ENCODE measurements at places on chromosomes 3 and 15.

- no peak for DNase-seq
These were observed 28.6 kb upstream of the SRGAP3 start for GRCh38 chr3:9278085-9278484.

- peak; percentile 84 for DNase-seq
These were observed 36.7 kb upstream of the SLC7A14 start for GRCh38 chr3:170622369-170623159.

- peak; percentile 79 for DNase-seq
These were observed 80.6 kb downstream of the LSM3 start for GRCh38 chr3:14258906-14259904.

GRCh38 chr3:4231041-4231440 lies 72.1 kb upstream of the SETMAR start:
- DNase-seq: no peak

DNA sequence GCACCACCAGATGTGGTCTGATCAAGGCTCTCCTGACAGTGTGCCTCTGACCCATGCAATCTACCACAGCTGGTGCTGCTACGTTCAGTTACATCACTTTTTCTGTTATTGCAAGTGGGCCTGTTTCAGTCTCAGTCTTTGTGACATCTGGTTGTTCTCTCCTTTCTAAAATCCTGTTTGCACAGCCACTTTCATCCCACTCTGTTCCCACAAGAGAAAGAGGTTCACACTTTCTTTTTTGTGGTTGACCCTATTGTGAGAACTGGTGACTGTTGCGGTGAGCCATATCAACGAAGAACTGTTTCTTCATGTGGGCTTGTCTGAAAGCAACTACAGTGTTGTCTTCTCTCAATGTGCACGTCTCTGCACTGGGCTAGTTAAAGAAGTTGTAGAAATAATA lies 342.8 kb upstream of the ARPP21 start:
- no peak for DNase-seq

DNA sequence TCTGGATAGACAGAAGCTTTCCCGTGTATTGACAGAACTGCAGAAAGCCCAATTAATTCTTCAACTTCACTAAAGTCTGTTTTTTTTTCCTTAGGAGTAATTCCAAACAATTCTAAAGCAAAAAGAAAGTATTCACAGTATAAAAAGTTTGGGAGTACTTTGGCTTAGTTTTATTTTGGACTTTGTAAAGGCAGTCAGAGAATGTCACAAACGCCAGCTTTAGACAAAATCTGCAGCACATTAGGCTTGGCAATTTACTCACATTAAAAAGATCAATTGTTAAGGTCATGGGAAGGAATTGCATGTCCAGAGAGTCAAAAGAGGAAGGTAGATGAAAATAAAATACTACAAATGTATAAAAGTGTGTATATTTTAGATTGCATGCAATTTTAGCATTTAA lies 47.5 kb upstream of the GBE1 start:
- DNase-seq: no peak

DNA sequence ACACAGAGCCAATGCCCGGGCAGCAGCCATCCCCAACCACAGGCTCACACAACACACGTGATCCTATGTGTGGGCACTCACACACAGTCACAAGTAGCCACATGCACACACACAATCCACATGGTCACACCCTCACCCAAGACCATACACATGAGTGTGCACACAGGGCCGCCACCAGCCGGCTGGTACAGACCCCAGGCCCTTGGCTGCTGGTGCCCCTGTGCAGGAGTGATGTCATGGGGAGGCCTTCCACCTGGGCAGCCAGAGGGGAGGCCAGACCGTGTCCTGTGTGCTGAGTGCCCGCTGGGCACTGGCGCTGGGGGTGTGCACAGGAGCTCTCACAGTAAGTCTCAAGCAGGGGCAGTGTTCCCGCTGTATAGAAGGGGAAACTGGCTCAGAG lies 36.9 kb downstream of the DNAJB8 start:
- DNase-seq: no peak

- DNase-seq: peak; percentile 68
These were observed 74.9 kb downstream of the TIPARP start for GRCh38 chr3:156749244-156749643.

GRCh38 chr3:29694331-29694730 lies 413.5 kb downstream of the RBMS3 start:
- peak; percentile 45 for DNase-seq

- DNase-seq: no peak
These were observed 560.1 kb downstream of the MCTP2 start for GRCh38 chr15:94791510-94791909.

GRCh38 chr15:93831641-93832040 lies 399.7 kb upstream of the MCTP2 start:
- no peak for DNase-seq

- DNase-seq: no peak
These were observed 98.1 kb upstream of the ARHGEF3 start for GRCh38 chr3:56899851-56900250.

GRCh38 chr3:85387913-85388505 lies 429.2 kb downstream of the CADM2 start:
- DNase-seq: no peak

DNA sequence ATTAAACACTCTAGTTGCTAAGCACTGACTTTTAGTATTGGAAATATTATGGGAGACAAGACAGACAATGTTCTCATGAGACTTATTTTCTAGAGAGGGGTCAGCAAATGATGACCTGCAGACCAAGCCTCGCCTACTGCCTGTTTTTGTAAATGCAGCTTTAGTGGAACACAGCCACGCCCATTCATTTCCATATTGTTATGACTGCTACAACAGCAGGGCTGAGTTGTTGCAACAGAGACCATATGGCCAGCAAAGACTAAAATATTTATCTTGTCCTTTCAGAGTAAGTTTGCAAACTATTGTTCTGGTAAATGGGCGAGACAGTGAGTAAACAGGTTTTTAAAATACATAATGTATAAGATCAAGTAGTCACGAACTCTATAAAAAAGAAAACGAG lies 570.2 kb downstream of the NTRK3 start:
- no peak for DNase-seq

- DNase-seq: no peak
These were observed 110.0 kb upstream of the NAALADL2 start for GRCh38 chr3:174749143-174749542.

GRCh38 chr3:187112934-187113793 lies 26.1 kb downstream of the RPL39L start:
- no peak for DNase-seq

DNA sequence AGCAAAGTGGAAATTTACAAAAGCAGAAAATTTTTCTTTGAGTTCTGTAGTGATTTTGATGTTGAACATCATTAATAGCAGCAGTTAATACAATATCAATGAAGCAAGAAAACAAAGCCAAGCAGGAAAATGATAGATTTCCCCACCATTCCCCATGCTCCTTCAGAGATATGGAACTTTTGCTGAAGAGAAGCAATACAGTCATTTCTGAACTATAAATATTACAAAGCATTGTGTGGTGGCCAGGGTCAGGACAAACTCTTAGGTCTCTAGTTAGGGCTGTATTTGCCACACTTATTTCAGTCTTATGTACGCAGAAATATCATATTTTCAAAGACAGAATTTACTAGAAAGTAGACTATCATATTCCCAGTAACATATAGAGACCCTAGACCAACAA lies 88.8 kb upstream of the P3H2 start:
- no peak for DNase-seq

- DNase-seq: no peak
These were observed 29.1 kb upstream of the PDZRN3 start for GRCh38 chr3:73653877-73654276.

GRCh38 chr3:169764882-169765612 lies at the start of gene TERC:
TSS of gene TERC (minus strand) at chr3:169765060.
- peak; percentile 97 for DNase-seq

DNA sequence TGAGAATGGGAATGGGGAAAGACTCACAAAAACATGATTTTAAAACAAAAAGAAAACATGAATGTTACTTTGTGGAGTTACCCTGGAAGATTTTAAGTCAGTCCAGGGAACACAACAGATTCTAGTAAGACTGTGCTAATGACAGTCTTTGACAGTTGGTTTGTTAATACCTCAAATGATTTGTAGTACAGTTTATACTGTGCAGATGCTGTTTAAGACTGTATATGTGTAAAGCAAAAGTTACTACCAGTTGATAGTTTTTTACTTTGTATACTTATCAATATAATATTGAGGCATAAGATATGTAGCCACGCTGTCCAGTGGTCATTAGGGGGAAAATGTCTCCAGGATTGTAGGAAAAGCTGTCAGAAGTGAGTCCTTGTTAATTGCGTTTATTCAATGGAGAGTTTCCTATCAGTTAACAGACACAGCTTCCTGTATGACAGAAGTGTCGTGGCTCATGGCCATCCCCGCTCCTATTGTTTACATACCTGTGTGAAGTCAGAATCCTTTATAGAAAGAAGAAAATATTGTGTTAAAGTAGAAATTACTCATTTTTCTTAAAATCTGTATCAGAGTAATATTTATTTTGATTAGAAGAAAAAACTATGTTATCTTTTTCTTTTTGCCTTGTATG lies 36.0 kb downstream of the NKIRAS1 start:
- DNase-seq: no peak

- no peak for DNase-seq
These were observed 2.9 kb upstream of the JAGN1 start for GRCh38 chr3:9887480-9887879.

DNA sequence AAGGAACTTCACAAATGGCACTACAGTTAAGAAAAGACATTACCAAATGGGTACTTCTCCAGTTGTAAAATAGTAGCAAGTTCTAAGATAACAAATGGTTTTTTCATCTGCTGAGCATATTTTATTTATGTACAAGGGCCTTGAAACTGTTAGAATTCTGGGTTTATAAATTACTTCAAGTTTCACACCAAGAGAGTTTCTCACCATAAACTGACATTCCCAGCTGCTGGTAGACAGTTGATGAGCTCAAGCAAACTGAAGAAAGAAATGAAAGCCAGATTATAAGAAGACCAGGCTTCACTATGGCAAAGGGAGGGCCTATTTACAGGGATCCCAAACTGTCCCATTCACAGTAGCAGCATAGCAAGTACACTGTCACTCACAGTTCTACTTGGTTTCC lies 99.8 kb downstream of the DHX30 start:
- no peak for DNase-seq

DNA sequence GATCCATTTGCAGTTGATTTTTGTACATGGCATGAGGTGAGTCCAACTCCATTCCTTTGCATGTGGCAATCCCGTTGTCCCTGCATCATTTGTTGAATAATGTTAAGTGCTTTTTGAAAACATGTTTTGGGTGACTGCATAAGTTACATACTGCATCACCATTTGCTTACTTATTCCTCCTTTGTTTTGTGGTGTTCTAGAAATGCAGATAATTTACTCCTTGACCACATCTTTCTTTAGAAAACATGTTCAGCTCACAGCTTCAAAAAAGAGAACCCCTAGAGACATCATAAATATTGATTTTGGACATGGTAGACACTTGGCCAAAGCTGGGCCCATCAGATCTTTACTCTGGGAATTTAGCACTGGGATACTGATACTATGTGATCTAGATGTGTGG lies 135.3 kb upstream of the DAZL start:
- no peak for DNase-seq

DNA sequence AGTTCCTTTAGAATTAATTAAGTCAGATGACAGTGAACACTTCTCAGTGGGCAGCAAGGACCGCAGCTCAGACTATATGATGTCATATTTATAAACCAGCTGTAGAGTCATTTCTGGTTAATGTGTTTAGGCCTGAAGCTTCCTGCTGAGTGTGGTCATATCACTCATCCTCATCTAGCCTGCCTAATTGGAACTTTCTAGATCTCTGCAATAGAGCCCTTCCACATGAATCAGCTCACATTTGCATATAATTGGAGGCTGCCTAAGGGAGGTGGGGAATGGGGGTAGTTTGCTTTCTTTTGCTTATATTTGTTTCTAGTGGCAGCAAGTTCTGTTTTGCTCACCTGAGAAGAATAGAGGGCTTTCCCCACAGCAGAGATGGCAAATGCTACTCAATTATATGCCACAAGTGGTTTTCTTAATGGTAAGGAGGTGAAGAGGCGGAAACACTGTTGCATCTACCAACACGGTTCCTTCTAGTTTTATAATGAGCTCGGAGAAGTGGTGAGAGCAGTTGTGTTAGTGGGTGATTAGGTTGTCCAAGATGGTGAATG lies 148.1 kb downstream of the KLHL25 start:
- peak; percentile 17 for DNase-seq

GRCh38 chr3:159170436-159171003 lies 368.7 kb downstream of the MFSD1 start:
- no peak for DNase-seq

GRCh38 chr3:53493595-53493962 lies 832 bp upstream of the CACNA1D start:
- DNase-seq: no peak

GRCh38 chr3:25349095-25349494 lies 79.0 kb upstream of the RARB start:
- no peak for DNase-seq

DNA sequence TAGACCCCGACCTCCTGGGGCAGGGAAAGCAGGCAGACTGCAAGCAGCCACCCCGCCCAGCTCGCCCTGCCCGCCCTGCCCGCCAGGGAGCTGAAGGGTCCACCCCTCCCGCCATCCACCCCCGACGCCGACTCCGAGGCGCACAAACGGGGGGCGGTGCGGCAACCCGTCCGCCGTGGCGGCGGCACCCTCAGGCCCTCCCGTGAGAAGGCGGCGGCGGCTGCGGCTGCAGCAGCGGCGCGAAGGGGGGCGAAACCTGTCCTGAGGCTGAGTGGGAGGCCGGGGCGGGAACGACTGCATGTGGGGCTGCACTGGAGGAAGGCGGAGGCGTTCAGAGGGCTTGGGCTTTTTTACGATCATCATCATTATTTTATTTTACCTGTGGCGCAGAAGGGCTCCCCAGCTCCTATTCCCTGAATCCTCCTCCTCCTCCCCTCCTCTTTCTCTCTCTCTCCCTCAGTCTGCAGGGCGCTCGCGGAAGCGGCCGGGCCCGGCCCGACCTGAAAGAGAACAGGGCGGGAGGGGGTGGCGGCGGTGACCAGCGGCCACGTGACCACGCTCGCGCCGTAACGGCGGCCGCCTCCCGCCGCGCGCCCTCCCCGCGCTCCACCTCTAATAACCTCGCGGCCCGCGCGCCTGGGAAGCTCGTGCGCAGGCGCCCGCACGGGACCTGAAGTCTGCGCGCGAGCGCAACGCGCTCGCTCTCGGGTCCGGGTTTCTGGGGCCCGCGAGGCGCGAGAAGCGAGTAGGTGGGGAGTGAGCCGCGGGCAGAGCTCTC lies at the start of gene TBC1D5:
TBC1D5 (minus strand) TSS at position 530 of the 778 bp plus-strand sequence. CDS start 234,061 bp downstream, outside the sequence.
- DNase-seq: peak; percentile 97

All from osteoblast (primary cell).